ENCODE measurements at places on chromosomes 16 and 17.

DNA sequence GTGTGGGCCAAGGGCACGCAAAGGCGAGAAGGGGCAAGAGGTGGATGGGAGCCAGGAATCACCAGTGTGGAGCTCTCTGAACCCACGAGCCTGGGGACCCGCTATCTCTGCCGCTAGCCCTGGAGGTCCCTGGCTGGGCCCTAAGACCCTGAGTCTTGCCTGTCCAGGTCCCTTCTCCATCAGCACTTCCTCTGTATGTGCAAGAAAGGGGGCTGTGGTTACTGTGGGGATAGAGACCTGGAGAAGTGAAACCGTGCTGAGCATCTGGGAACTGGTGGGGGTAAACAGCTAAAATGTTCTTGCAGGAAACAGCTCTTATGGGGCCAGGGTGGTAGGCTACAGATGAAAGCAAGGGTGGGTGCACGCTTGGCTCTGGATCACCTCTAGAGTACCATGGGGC, 3.1 kb downstream of the SPNS3 start:
- peak; percentile 31 for DNase-seq

DNA sequence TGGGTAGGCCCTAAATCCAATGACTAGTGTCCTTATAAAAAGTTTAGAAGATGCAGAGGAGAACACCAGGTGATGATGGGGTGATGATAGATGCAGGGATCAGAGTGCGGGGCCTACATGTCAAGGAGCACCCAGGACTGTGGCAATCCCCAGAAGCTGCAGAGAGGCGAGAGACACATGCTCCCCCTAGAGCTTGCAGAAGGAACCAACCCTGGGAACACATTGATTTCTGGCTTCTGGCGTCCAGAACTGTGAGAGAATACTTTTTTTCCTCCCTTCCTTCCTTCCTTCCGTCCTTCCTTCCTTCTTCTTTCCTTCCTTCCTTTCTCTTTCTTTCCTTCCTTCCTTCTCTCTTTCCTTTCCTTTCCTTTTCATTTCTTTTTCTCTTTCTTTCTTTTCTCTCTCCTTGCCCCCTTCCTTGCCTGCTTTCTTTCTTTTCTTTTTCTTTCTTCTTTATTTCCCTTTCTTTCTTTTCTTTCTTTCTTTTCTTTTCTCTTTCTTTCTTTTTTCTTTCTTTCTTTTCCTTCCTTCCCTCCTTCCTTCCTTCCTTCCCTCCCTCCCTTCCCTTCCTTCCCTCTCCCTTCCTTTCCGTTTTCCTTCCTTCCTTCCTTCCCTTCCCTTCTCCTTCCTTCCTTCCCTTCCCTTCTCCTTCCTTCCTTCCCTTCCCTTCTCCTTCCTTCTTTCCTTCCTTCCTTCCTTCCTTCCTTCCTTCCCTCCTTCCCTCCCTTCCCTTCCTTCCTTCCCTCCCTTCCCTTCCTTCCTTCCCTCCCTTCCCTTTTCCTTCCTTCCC, 134.3 kb downstream of the HAPSTR1 start:
- peak; percentile 46 for DNase-seq

GRCh38 chr17:53406907-53407306, 415.8 kb upstream of the KIF2B start:
- DNase-seq = no peak

- no peak for DNase-seq
Observed at GRCh38 chr16:53821487-53821886, 117.5 kb downstream of the FTO start.

GRCh38 chr16:79047337-79047736, 553.2 kb downstream of the MAF start:
- DNase-seq = no peak

DNA sequence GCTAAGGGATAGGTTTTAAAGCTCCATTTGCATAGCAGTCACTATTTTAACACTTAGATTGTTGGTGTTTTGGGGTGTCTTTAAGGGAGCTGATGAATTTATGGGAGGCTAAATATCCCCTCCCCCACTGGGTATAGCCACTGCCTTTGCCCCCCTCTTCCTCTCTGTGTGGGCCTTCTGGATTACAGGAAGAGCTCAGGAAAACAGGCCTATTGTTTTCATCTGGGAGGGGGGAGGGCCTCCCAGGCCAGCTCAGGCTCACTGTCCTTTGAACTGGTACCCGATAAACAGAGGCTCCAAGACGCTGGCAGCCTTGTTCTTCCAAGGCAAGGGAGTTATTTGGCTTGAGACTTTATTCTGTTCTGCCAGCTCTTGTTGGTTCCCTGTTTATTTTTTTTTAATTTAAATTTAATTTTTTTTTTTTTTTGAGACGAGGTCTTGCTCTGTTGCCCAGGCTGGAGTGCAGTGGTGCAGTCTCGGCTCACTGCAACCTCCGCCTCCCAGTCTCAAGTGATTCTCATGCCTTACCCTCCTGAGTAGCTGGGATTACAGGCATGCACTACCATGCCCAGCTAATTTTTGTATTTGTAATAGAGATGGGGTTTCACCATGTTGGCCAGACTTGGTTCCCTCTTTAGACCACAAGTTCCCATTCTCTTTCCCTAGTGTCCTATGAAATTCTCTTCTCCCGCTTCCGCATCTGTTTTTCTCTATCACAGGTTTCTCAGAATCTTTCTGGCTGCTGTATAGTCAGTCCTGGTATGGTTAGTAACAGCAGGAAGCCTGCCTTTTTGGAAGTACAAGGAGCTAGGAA, 25.1 kb downstream of the MINK1 start:
- peak; percentile 91 for DNase-seq

GRCh38 chr16:9578459-9578858, 487.0 kb downstream of the HAPSTR1 start:
- no peak for DNase-seq

- DNase-seq = no peak
Observed at GRCh38 chr17:63070031-63070430, 104.0 kb downstream of the TANC2 start.

- peak; percentile 56 for DNase-seq
Observed at GRCh38 chr17:43791589-43791988, 11.4 kb downstream of the CFAP97D1 start.

DNA sequence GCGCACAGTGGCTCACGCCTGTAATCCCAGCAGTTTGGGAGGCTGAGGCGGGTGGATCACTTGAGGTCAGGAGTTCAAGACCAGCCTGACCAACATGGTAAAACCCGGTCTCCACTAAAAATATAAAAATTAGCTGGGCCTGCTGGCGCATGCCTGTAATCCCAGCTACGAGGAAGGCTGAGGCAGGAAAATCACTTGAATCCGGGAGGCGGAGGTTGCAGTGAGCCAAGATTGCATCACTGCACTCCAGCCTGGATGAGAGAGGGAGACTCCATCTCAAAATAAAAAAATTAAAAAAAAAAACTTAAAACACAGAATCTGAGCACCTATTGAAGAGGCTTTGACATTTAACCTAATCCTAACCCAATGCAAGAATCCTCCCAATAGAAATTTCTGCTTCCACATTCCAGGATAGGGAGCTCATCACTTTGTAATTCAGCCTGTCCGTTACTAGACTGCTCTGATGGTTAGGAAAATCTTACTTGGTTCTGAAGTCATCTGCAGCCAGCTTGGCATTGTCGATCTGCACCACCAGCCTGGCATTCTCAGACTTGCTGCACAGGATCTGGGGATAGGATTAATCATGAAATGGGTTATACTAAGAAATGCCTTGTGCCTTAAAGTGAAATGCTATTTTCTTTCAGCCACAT, 2.1 kb downstream of the KRT33B start:
- no peak for DNase-seq

DNA sequence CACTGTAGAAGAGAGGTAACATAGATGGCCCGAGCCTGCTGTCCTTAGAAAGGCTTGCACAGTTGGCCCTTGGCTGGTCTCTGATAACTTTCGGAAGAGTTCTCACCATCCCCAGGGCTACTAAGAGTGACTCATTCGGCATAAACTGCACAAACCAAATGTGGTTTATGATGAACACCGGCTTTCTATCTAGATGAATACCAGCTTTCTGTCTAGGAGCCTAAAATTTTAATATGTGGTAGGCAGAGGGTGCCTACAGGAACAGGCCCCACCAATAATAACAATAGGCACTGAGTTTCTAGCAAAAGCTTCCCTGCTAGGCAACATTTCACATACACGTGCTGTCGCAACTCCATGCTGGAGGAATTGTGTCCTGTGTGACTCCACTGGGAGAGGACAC, 15.4 kb downstream of the CNOT1 start:
- no peak for DNase-seq

DNA sequence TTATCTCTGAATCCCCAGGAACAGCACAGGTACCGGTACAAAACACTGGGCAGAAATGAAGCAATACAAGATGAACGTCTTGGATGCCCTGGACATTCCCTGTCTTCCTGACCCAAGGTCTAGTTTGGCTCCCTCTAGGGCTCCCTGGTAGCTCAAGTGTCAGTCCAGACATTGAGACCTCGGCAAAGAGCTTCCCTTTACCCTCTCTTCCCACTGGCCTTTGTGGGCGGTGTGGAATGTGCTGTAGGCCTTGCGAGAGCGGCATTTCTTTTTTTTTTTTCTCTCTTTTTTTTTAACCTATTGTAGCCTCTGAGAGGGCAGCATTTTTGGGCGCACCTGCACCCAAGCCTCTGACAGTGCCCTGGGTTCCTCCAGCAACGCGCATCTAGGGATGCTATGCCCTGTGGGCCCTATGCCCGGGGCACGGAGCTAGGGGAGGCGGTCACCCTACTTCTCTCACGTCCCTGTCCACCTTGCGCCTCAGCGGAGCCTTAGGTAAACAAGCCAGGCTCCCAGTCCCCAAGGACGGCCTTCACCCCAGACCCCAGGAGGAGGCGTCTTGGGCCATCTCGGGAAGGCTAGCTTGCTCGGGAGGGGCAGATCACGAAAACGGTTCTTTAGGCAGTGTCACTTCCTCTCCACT, 1.2 kb upstream of the NFATC3 start:
- no peak for DNase-seq

DNA sequence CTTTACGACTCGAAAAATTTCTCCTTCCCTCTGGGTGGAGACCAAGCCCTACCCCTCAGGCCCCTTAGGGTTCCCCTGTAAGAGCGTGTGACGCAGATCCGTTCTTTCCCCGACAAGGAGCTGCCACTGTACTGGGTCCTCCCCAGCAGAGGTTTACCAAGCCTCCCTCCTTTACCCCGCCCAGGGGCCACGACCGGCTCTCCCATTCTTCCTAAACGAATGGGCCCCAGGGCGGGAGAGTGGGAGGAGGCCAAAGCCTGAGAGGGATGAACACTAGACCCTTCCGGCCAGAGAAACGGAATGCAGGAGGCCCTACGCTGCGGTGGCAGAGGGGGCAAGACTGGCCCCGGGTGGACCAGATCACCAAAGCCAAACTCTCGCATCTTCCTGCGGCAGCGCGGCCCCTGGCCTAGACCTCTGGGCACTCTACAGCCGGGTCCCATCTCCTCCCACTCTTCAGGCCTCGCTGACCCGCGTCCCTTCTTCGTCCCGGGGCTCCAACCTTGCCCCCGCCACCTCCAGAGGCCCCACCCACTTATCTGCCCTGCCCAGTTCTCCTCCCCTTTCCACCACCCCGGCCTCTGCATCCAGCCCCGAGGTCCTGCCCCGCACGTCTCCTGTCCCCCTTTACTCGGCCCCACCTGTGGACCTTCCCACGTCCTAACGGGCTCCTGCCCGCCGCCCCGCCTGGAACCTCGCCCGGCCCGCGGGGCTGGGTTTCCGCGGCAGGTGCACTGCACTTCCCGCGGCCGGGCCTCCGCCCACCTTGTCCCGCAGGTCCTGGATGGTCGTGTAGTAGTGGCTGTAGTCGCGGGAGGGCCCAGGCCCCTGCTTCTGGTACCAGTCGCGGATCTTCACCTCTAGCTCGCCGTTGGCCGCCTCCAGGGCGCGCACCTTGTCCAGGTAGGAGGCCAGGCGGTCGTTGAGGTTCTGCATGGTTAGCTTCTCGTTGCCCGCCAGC, 765 bp downstream of the KRT19 start:
- no peak for DNase-seq

GRCh38 chr17:81574643-81574956, 22.4 kb upstream of the FAAP100 start:
- DNase-seq = no peak

DNA sequence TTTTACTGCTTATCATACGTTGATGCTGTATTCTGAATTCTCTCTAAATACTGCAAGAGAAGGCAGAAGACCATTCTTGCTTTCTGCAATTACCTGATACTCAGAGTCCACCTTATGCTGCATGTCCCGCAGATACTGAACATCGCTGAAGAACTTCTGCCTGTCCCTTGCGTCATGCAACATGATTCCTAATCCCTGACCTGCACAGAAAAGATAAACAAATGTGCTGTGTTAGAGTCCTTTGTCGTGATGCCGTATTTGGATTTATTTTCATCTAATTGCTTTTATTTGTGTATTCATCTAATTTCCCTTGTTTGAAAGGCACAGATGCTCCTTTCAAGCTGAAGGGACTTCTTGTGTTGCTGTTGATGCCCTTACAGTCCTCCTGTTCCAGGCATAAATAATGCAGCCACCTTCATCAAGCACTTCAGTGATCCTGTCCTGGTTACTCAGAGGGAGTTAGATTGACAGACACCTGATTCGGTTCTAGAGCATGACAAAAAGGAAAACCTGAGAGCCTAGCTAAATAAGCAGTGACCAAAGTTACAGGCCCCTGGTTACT, 6.5 kb downstream of the MARCHF10 start:
- DNase-seq = no peak

GRCh38 chr16:424623-425081, 797 bp upstream of the RAB11FIP3 start:
- peak; percentile 58 for DNase-seq

GRCh38 chr17:48068491-48068961, 20.4 kb downstream of the NFE2L1 start:
- no peak for DNase-seq

DNA sequence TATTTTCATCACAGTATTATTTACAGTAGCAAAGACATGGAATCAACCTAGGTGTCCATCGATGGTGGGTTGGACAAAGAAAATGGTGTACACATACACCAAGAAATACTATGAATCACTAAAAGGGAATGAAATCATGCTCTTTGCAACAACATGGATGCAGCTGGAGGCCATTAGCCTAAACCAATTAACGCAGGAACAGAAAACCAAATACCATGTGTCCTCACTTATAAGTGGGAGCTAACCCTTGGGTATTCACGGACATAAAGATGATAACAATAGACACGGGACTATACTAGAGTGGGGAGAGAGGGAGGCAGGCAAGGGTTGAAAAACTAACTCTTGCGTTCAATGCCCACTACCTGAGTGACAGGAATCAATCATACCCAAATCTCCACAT, 41.0 kb downstream of the MRPS23 start:
- no peak for DNase-seq

Data from midbrain (tissue), 1 donor.